Heart left ventricle (tissue), 16 donors: ENCODE measurements at places on chromosomes 16 and 17. TPM values are rescaled to one million over a fixed set of nuclear protein-coding genes. Genes with fewer than 3 reads are reported as not detected.

Gene GAS7
- total RNA-seq, result 86.5 TPM

GRCh38 chr16:89918453-89919347, at the start of gene MC1R:
Gene MC1R, plus strand, starts transcription at chr16:89918862. Its CDS starts 397 bp downstream, at chr16:89919259.
- DNase-seq, result no peak

GRCh38 chr16:11604783-11605563, 18.3 kb upstream of the LITAF start:
- DNase-seq, result peak; percentile 77

- no peak for DNase-seq
These were observed 3.6 kb downstream of the LITAF start for GRCh38 chr16:11583166-11583565.

- no peak for DNase-seq
These were observed 47.5 kb upstream of the ENDOV start for GRCh38 chr17:80367503-80367902.

DNA sequence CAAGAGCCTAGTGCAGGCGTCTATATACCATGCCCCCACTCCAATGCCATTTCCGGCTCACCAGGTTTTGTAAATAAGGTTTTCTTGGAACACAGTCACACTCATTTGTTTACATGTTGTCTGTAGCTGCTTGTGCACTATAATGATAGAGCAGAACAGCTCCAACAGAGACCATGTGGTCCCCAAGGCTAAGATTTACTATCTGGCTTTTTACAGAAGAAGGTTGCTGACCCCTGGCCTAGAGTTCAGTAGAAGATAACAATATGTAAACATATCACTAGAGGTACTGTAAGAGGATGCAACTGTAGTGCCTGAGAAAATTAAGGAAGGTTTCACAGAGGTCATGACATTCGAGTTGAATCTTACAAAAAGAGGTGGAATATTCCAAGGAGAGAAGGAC, 66.3 kb downstream of the CACNG1 start:
- DNase-seq, result no peak
